ENCODE measurements at places on chromosomes 7 and 10. TPM values are rescaled to one million over a fixed set of nuclear protein-coding genes. Genes with fewer than 3 reads are reported as not detected.

The SKIDA1 gene
- total RNA-seq, result 0.71 TPM

GRCh38 chr7:73865738-73866445, 4.9 kb downstream of the TMEM270 start:
- H3K27ac ChIP-seq, result no peak overlapping the region
- H3K4me3 ChIP-seq, result no peak overlapping the region
- H3K36me3 ChIP-seq, result no peaks in the 10 kb centered on the region
- no peaks in the 10 kb centered on the region for H3K27me3 ChIP-seq

- H3K27ac ChIP-seq, result no peak overlapping the region
- no peaks in the 10 kb centered on the region for H3K4me1 ChIP-seq
- no peak overlapping the region for H3K4me3 ChIP-seq
- H3K36me3 ChIP-seq, result no peaks in the 10 kb centered on the region
- H3K27me3 ChIP-seq, result no peaks in the 10 kb centered on the region
- no peak for DNase-seq
These were observed 7.6 kb upstream of the ARMS2 start for GRCh38 chr10:122446668-122447423.

DNA sequence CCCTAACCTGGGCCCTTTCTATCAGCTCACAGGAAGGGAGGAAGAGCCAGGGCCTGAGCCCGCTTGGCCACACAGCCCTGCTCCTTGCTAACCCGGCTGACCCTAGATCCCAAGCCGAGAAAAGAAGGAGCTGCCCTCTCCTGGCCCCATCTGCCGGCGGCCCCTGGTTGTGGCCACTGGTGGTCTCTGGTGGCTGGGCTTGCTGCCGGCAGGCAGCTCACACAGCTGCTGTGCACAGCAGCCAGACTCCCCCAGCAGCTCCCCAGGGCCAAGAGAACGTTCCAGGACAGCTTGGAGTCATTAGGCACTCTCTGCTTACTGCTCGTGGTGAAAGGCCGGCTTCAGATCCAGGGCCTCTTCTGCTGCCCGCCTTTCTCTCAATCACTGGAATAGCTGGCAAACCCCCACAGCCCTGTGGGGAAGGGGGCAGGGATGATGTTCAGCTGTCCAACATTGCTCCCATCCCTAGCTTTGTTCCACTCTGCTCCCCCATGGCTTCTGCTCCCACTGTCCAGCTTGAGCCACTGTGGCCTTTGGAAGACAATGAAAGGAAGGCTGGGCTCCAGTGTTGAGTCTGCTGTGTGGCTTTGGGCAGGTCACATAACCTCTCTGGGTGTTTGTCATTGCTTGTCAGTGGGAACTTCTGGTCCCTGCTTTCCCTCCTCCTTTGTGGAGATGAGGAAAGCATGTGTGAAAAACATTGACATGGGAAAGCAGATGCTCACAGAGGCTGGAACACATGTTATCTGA, 35.4 kb upstream of the COL13A1 start:
- no peak overlapping the region for H3K4me3 ChIP-seq
- H3K27me3 ChIP-seq, result no peaks in the 10 kb centered on the region
- H3K4me1 ChIP-seq, result peaks cover 47% of the 10 kb centered on the region
- peak overlapping the region; percentile 10 for H3K27ac ChIP-seq
- no peak for DNase-seq
- no peaks in the 10 kb centered on the region for H3K36me3 ChIP-seq

DNA sequence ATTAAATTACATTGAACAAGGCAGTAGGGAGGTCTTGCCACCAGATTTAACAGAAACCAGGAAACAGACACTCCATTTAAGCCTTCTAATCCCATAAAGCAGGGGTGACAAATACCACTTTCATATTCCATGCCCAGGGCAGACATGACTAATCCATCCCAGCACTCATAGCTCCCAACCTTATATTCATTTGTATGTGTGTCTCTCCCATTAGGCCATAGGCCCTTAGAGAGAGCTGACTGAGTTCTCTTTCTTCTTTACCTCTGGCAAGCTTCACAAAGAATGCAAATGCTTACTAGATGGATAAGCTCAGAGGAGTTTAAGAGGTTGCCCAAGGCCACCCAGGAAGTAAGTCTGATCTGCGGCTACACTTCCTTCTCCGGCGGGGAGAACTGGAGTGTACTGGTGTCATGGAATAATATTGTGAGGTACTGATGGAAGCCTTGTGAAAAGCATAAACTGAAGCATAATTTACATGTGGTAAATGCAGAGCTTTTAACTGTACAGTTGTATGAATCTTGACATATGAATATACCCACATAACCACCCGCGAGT, 239.7 kb upstream of the HABP2 start:
- no peaks in the 10 kb centered on the region for H3K36me3 ChIP-seq
- H3K4me3 ChIP-seq, result no peak overlapping the region
- no peak overlapping the region for H3K27ac ChIP-seq
- no peaks in the 10 kb centered on the region for H3K4me1 ChIP-seq
- H3K27me3 ChIP-seq, result no peaks in the 10 kb centered on the region
- DNase-seq, result no peak

DNA sequence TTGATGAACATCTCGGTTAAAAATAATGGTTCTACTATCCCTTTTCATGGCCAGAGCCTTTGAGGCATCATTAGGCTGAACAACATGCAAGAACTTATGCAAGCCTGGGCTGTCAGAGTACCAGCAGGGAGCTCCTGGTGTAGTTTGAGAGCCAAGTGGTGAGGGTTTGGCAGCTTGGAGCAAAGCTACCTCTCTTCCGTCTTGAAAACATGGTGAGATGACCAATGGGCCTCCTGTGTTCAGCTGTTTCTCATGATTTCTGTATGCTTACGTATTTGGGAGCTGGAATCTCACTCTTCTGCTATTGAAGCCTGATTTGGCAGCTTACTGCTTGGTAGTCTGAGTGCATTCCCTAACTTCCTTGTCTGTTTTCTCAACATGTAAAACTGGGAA, 150.4 kb downstream of the CXCL12 start:
- no peak for DNase-seq
- no peaks in the 10 kb centered on the region for H3K4me1 ChIP-seq
- H3K36me3 ChIP-seq, result no peaks in the 10 kb centered on the region
- H3K27ac ChIP-seq, result no peak overlapping the region
- H3K4me3 ChIP-seq, result no peak overlapping the region
- H3K27me3 ChIP-seq, result no peaks in the 10 kb centered on the region

GRCh38 chr10:58574058-58574457, 61.4 kb downstream of the BICC1 start:
- H3K4me3 ChIP-seq, result no peak overlapping the region
- H3K36me3 ChIP-seq, result no peaks in the 10 kb centered on the region
- no peak for DNase-seq
- H3K27ac ChIP-seq, result no peak overlapping the region
- peaks cover 21% of the 10 kb centered on the region for H3K4me1 ChIP-seq

GRCh38 chr7:80098795-80099194, 35.8 kb upstream of the GNAI1 start:
- H3K4me3 ChIP-seq, result no peak overlapping the region
- no peak overlapping the region for H3K27ac ChIP-seq
- no peak for DNase-seq
- no peaks in the 10 kb centered on the region for H3K27me3 ChIP-seq
- no peaks in the 10 kb centered on the region for H3K4me1 ChIP-seq
- H3K36me3 ChIP-seq, result no peaks in the 10 kb centered on the region

GRCh38 chr7:95749515-95749914, 22.8 kb upstream of the DYNC1I1 start:
- DNase-seq, result no peak
- no peaks in the 10 kb centered on the region for H3K4me1 ChIP-seq
- H3K27ac ChIP-seq, result no peak overlapping the region
- H3K4me3 ChIP-seq, result no peak overlapping the region

DNA sequence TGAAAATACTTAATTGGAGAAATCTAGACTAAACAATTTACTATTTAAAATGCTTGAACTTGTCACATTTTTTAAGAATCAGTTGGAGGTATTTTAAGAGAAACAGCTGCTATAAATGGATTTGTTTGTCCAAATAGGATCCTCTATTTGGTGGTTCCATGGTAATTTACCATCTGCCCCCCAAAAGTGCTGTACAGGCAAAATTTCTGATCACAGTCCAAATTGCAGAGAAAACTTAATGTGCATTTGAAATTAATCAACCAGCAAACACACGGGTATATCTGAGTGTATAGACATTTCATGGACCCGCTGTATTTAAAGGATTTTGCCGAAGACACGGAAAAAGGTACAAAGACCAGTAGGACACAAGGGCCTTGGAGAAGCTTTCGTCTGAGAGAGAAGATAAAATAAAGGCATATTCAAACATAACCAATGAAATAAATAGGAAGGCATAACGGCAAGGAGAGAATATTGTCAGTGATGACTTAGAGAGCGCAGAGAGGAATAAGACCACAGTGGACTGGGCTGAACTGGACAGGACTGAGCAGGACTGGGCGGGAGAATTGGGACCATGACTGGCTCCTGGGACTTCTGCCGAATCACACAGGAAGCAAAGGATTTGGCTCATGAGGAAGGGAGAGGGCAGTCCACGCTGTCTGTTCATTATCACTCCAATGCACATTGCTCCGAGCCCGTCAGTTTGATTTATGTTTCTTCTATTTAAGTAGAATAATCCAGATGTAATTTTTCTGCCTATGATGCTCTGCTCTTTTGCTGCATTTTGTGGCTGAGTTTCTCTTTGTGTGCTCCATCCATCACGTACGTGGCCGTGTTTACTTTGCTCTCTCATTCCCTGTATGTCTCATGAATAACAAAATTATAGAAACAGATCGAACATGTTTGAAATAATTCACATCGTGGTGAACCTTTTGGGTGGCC, 112.8 kb downstream of the PRLHR start:
- H3K27me3 ChIP-seq, result no peaks in the 10 kb centered on the region
- H3K27ac ChIP-seq, result no peak overlapping the region
- no peaks in the 10 kb centered on the region for H3K36me3 ChIP-seq
- H3K4me3 ChIP-seq, result no peak overlapping the region
